ENCODE measurements at places on chromosomes 12 and 14.

DNA sequence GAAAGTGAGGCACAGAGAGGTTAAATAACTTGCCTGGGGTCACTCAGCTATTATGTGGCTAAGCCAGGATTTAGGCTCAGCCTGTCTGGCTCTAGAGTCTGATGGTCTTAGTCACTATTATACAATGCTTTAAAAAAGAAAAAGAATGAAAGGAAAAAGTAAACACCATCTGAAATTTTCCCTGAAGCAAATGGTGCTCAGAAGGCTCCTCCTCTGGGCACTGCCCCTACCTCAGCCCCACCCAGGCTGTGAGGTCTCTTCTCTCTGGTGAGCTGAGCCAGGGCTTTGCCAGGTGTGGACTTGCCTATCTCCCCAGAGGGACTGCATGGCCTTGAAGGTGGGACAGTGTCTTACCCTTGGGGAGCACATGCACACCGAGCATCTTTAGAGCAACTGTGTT, 117.5 kb upstream of the DYRK2 start:
- DNase-seq: no peak

DNA sequence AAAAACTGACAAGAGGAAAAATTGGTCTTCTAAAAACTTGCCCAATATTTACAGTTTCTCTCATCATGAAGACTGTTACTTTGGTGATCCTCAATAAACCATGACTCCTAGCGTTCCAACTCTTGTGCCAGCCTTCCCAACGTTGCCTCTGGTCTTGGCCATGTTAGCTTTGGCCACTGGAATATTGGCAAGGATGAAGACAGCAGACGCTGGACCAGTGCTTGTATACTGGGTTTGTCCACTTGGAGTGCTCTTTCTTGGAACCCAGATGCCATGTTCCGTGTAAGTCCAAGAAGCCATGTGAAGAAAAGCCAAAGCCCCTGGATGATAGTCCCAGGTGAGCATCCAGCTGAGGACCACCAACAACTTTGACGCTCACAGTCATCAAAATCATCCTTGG, 379.6 kb downstream of the NUAK1 start:
- DNase-seq: no peak

DNA sequence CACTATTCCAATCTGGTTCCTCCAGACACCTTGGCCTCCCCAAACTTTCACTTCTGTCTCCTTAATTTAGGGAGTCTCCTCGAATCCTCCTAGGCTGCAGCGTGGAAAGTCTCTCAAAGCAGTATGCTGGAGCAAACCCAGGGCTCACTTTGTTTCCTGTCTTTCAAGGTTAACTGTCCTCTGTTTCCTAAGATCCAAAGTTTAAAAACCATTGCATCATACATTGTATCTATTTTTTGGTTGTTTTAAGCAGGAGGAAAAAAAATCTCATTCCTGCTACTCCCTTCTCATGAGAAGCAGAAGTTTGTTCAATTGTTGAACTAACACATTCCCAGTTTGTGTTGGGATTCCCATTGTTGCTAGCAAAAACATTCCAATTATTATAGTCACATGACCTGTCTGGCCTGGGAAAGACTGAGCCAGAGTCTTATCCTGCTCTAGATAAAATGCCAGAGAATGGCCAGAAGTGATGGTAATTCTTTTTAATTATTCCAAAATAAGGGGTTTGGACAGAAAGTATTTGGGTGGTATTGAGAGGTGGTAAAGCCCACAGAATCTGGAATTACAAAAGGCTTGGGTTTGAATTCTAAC, 67.3 kb downstream of the HSPB8 start:
- DNase-seq: no peak

- DNase-seq: peak; percentile 16
Measured at GRCh38 chr14:64723691-64724577, 19.7 kb downstream of the PLEKHG3 start.
